ENCODE measurements at places on chromosomes 5 and 9.

- DNase-seq = no peak
These were observed 444.4 kb downstream of the SPATA31A7 start for GRCh38 chr9:61634192-61634591.

- no peak for DNase-seq
These were observed 56.7 kb downstream of the DAPK1 start for GRCh38 chr9:87554171-87554910.

DNA sequence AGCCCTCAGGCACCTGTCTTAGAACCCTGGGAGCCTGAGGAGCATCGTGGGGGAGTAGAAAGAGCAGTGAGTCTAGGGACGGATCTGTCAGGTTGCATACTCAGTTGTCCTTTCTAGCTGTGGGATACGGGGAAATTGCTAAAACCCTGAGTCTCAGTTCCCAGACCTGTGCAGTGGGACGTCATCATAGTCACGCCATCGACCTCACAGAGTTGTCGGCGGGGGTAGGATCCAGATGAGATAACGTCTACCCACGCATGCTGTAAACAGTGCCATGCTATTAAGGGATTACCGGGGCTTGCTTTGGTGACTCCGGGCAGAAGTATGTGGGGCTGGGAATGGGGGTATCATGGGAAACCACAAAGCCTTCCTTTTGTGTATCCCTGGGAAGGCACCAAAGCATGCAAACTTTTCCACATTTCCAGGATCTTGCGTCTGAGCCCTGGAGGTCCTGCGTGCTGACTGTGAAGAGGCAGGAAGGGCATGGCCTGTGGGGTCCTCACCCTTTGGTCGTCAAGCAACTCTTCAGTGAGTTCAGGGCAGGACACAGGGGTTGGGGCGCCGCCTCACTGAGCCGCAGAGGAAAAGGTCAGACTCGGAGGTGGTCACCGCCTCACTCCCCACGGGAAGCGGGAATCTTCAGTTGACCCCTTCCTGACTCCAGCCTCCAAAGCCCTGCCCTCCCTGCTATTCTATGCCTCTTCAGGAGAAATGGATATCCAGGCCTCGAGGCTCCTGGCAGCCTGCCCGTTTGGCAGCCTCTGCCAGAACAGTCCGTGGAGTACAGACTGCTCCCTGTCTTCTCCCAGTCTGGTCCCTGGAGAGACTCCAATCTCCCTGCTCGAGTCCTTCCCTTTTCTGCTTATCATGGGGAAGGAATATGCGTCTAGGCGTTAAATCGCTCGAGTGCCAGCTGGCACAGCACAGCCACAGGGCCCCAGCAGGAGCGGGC lies 186.8 kb upstream of the KLF9 start:
- peak; percentile 35 for DNase-seq

DNA sequence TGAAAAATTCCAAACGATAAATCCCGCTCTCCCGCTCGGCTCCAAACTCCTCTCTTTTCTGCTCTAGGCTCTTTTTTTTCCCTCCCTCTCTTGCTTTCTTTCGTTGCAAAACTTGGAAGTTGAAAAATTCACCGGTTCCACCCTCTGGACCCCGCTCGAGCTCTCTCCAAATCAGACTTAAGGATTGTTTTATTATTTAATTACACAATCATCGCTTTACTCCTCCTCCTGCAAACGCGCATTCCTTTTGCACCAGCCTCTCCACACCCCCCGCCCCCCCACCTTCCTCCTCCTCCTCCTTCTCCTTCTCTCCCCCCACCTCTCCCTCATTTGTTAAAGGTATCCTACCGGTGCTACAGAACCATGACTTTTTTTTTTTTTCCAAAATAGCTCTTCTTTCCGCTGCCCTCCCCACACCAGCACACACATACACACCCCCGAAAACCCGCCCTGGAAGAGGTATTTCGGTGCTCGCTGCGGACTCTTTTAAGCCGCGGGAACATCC lies 535 bp upstream of the NFIB start:
- no peak for DNase-seq

- DNase-seq = no peak
These were observed 131.9 kb downstream of the PAX5 start for GRCh38 chr9:36902080-36902716.

- no peak for DNase-seq
These were observed 50.3 kb upstream of the PSD2 start for GRCh38 chr5:139745132-139745799.

- no peak for DNase-seq
These were observed 207.0 kb downstream of the DMAC1 start for GRCh38 chr9:7592321-7593316.

GRCh38 chr9:105694190-105694847 lies at the start of gene TMEM38B:
Gene TMEM38B (plus strand): TSS chr9:105694541. CDS start chr9:105694661, 120 bp downstream.
- peak; percentile 80 for DNase-seq

- DNase-seq = no peak
These were observed 20.8 kb downstream of the PHF2 start for GRCh38 chr9:93597142-93597706.

DNA sequence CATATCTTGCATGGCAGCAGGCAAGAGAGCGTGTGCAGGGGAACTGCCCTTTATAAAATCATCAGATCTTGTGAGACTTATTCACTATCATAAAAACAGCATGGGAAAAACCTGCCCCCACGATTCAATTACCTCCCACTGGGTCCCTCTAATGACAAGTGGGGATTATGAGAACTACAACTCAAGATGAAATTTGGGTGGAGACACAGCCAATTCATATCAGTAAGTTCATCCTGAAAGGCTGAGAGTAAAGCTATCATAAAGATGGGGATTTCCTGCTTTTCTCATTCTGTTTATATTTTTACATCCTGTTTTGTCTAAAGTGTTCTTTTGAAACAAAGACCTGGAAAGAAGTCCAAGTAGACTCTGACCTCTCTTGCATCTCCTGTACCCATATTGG lies 28.9 kb upstream of the IL33 start:
- no peak for DNase-seq

DNA sequence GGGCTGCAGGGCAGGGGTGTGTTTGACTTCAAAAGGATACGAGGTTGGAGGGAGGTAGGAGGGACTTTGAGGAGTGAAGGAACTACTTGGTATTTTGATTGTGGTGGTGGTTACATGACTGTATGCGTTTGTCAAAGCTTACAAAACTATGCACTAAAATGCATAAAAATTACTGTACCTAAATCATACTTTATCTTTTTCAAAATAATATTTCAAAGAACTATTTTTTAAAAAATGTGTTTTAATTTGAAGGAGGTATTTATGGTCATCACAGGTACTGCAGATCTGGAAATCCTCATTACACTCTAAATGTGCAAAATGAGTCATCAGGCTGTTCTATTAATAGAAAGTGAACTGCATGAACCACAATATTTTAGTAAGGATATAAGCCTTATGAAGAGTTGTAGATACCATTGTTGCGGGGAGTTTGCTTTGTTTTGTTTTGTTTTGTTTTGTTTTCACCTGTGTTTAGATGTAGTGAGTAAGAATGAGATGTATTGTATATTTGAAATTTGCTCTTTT lies 116.9 kb downstream of the ARRDC3 start:
- no peak for DNase-seq

- no peak for DNase-seq
These were observed 49.6 kb downstream of the ARHGAP26 start for GRCh38 chr5:142819825-142820224.

- no peak for DNase-seq
These were observed 51.9 kb downstream of the SLIT3 start for GRCh38 chr5:169248996-169249395.

- no peak for DNase-seq
These were observed 659.6 kb upstream of the RIOK2 start for GRCh38 chr5:97842687-97843086.

- no peak for DNase-seq
These were observed 13.0 kb upstream of the SETX start for GRCh38 chr9:132367613-132368313.

- no peak for DNase-seq
These were observed 94.6 kb upstream of the SMC2 start for GRCh38 chr9:103999375-104000062.

- DNase-seq = no peak
These were observed 117.9 kb downstream of the CDC42SE2 start for GRCh38 chr5:131381777-131382176.

- no peak for DNase-seq
These were observed 118.1 kb upstream of the SMIM23 start for GRCh38 chr5:171667341-171668096.

DNA sequence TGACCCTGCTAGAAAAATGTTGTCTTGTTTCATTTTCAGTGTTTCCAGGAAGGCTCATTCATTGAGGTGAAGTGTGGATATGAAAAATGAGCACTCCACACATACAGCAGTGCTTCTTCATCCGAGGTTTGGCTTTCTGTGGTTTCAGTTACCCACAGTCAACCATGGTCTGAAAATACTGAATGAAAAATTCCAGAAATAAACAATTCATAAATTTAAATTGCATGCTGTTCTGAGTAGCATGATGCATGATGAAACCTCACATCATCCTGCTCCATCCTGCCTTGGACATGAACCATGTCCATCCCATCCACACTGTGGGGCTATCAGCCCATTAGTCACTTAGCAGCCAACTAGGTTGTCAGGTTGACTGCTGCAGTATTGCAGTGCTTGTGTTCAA lies 10.4 kb upstream of the SLC45A2 start:
- DNase-seq = no peak

DNA sequence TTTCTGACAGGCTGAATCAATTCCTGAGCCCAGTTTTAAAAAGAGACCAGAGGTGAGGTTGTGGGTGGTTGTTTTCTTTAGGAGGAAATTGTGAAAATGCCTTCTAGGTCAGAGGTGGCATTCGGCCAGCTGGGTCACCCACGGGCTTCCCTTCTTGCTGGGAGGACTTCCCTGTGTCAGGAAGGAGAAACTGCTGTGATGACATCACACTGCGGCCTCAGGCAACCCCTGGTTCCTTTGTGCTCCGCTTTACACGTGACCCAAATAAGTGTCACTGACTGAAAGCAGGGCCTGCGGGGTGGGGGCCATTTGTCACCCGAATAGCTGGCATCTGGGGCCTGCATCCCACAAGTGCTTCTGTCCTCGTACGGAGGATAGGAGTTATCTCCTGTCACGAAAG lies 39.7 kb downstream of the FABP6 start:
- peak; percentile 47 for DNase-seq

GRCh38 chr5:113378081-113378480 lies 56.7 kb downstream of the TSSK1B start:
- no peak for DNase-seq

DNA sequence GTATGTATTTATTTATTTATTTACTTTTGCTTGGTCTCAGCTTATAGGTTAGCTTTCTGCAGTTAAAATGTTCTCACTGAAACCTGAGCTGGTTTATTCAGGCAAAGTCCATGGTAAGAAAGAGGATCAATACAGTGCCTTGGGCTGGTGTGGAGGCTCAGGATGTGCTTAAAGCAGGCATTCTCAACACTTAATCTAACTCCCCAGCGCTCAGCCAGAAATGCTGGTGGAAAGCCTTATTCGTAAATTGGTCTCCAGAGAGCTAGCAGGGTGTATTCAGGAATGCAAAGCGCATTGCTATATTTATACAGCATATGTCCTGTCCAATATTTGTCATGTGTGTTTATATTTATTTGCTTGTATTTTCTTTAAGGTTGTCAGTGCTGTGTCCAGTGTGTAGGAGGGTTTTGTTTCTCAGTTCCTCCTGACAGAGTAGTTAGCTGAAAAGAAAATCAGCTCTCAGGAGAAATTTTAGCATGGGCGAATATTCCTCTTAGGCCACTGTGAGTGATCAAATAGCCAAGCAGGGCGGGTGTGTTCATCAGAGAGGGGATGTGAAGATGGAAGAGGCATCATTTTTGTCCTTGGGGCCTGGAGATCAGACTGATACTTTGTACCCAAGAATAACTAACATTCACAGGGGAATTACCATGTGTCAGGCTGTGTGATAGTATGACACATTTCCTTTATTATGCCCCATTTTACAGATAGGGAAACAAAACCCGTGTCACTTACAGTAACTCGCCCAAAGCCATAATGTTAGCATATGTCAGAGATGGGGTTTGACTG lies 65.8 kb downstream of the DOCK2 start:
- DNase-seq = no peak

DNA sequence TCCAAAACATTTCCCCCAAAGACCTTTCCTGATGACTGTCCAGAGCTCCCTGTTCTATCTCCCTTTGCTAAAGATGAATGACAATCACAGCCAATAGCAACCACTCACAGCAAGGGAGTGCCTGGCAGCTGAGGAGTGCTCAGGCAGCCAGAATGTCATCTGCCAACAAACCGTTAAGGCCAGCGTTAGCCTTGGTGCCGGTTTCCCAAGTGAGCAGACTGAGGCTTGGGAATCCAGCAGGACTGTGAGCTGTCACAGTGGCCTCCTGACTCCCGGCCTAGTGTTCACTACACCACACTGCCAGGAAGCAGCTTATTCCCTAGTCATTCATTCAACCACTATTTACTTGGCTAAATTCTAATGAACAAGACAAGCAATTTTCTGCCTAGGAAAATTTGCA lies 24.7 kb downstream of the STK10 start:
- DNase-seq = peak; percentile 13

- DNase-seq = no peak
These were observed 1111.8 kb upstream of the ACO1 start for GRCh38 chr9:31272456-31273295.

- DNase-seq = no peak
These were observed 18.7 kb downstream of the HSD17B4 start for GRCh38 chr5:119470851-119471451.

GRCh38 chr9:85743275-85744128 lies 1.7 kb upstream of the AGTPBP1 start:
- DNase-seq = no peak

DNA sequence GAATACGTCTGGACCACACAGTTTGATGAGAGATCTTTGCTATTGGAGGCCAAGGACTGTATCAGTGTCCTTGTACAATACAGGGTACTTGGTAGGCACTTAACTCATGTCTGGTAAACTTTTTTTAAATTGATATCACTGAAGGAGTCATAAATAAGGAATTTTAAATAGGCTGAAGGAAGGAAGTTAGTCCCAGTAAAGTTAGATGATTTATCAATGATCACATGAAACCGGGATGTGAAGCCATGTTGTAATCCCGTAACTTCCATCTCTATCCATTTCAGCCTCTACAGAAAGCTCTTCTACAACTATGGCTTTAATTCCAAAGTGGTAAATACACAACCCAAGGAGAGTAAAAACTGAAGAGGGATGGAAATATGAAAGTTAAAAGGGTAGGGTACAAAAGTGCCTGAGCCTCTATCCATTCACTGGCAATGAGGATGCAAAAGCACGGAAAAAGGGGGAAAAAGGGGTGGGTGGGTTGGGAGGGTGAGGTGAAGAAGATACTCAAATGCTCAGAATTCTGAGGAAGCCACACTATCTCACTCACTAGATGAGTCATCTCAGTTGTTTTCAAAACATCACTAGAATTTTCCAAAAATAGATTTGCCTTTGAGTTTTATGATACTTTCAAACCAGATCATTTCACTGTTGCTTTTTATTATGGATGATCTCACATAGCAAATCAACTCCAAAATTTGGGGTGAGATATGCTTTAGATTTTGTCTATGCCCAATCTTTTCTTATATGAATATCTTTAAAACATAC lies 1053.5 kb downstream of the NR2F1-AS1 start:
- no peak for DNase-seq
